ENCODE measurements at places on chromosomes 7 and 10.

GRCh38 chr7:88146616-88147015 is 73.2 kb downstream of the SRI start:
- DNase-seq, result no peak

GRCh38 chr7:79548727-79549126 is 95.3 kb upstream of the MAGI2 start:
- no peak for DNase-seq

DNA sequence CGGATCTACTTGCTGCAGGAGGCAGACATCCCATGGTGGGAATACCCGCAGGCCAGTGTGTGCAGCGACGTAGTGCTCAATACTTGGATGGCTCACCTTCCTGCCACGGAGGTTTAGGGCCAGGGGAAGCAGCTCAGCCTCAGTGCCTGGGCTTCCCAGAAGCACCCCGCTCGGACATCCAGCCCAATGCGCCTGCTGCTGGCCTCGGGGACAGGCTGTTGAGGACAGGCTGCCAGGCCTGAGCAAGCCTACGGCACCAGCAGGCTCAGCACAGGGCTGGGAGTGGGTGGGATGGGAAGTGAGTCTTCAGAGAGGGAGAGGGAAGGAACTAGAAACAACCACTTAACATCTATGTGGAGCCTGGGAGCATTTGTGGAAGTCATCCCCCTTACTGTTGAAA is 441.3 kb upstream of the MGMT start:
- DNase-seq, result no peak

DNA sequence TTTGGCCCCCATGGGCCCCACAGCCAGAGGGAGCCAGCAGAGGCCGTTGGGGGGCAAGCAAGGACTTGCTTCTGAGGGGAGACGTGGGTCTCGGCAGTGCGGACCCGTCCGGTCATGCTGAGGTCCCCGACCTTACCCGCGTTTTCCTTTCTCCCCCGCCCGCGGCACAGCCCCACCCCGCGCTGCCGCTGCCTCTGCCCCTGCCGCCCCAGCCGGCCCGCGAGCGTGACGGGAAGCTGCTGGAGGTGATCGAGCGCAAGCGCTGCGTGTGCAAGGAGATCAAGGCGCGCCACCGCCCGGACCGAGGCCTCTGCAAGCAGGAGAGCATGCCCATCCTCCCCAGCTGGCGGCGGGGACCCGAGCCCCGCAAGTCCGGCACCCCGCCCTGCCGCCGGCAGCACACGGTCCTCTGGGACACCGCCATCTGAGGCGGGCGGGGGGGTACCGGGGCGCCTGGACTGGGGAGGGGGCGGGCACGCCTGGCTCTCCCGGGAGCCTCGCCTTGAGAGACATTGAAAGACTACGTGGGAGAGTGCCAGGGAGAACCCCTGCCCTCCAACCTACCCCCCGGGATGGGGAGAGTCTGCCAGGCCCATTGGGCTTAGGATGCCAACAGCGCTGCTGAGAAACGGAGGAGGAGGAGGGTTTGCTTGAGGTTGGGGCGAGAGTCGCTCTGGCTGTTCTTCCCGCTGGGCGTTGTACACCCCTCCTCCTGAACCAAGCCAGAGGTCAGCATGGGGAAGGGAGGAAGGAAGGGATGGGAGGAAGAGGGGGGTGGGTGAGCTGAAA is 9.9 kb downstream of the NYAP1 start:
- DNase-seq, result peak; percentile 62

DNA sequence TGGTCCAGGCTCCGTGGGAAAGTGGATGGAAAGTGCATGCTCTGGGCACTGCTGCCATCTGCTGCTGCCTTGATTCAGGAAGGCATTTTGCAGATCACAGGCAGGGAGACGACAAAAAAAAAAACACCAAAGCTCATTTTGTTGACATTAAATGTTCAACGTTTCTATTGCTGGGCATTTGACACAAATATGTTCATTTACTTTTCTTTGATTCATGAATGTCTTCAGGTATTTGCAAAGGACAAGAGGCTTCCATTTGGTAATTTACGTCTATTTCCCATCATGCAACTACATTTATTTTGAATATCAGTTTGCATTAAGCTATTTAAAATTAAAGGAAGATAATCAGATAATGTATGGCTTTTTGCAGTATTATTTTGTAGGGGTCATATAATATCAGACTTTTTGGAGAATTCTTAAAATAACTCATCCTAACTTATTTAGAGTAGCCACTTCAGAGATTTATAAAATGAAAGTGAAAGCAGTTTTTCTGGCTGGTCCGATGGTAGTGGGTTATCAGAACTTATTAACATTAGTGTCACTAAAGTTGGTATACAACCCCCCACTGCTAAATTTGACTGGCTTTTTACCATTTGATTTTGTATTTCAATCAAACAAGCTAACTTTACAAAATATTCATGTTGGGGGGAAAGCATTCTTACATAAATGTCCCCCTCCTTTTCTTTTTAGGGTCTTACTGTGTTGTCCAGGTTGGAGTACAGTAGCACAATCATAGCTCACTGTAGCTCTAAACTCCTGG is 65.3 kb downstream of the PDIA4 start:
- DNase-seq, result peak; percentile 60

DNA sequence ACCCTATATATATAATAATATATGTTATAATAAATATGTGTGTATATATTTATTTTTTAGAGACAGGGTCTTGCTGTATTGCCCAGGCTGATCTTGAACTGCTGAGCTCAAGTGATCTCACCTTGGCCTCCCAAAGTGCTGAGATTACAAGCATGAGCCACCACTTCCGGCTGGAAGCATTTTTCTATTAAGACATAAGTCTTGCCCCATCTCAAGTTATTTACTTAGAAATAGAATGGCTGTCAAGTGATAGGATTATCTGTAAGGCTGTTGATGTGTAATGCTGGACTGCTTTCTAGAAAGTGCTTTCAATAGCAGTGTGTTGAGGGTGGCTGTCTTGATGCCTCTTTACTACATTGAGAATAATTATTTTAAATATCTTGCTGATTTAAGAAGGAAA is 65.2 kb downstream of the ZMYND11 start:
- DNase-seq, result no peak

GRCh38 chr10:22058201-22058600 is 54.7 kb upstream of the DNAJC1 start:
- DNase-seq, result no peak

GRCh38 chr7:157405914-157406810 is 69.4 kb downstream of the DNAJB6 start:
- DNase-seq, result no peak

- peak; percentile 33 for DNase-seq
These were observed 33.0 kb downstream of the EN2 start for GRCh38 chr7:155490697-155491628.

- DNase-seq, result no peak
These were observed 44.0 kb upstream of the ZMIZ1 start for GRCh38 chr10:79024720-79025198.

- no peak for DNase-seq
These were observed 904.8 kb upstream of the POT1 start for GRCh38 chr7:125834421-125834820.

DNA sequence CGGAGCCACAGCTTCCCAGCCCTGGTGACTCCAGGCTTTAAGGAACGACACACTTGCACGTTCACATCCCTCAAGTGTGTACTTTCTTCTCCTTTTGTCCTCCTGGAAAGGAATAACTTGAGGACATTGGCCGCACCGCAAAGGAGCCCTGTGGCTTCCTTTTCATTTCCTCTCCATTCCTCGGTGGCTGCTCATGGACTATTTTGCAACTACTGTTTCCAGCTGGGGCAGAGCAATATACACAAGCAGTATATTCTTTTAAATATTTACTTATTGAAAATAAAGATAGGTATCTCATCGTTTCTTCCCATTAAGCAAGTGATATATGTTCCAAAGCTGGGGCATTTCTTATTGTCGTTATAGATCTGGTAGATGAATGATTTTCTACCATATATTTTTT is 97.2 kb upstream of the LYZL1 start:
- no peak for DNase-seq

GRCh38 chr10:5349362-5349761 is 15.4 kb upstream of the UCN3 start:
- DNase-seq, result no peak

GRCh38 chr7:61111-61510 is 131.3 kb upstream of the FAM20C start:
- DNase-seq, result no peak

- no peak for DNase-seq
These were observed 172.5 kb downstream of the PRKAG2 start for GRCh38 chr7:151704299-151704959.

GRCh38 chr7:36533717-36534116 is 144.1 kb downstream of the ANLN start:
- DNase-seq, result no peak

- DNase-seq, result no peak
These were observed 114.3 kb downstream of the ALOX5 start for GRCh38 chr10:45488365-45488764.

GRCh38 chr10:87750001-87750671 is 67.9 kb downstream of the ATAD1 start:
- no peak for DNase-seq

DNA sequence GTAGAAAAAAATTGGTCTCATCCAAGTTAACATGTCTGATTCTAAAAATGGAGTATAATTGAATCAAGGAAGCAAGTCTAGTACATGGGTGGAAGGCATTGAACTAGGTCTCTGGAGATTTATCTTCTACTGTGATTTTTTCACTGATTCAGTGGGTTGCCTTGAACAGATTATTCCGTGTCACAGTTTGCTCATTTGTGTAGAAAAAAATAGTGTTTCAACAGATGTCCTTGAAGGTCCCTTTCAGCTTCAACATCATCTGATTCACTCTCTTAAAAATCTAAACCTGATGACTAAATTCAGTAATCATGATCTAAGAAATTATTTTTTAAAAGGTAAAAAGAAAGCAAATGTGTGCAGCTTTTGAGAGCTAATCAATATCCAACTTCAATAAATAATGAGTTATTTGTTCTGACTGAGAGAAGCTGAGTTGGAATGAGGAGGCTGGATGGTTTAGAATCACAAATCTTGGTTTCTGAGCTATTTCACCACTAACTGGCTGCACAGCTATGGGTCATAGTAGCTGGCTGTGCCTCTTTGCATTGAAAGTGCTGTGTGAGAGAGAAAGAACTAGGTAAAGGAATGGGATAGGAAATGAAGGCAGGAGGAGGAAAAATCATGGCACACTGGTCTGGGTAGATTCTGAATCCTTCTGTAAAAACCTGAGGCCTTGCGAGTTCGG is 221.5 kb upstream of the MDFIC start:
- no peak for DNase-seq

- no peak for DNase-seq
These were observed 55.8 kb downstream of the LHPP start for GRCh38 chr10:124517461-124517860.

- no peak for DNase-seq
These were observed 151.0 kb downstream of the NRF1 start for GRCh38 chr7:129762387-129762969.

DNA sequence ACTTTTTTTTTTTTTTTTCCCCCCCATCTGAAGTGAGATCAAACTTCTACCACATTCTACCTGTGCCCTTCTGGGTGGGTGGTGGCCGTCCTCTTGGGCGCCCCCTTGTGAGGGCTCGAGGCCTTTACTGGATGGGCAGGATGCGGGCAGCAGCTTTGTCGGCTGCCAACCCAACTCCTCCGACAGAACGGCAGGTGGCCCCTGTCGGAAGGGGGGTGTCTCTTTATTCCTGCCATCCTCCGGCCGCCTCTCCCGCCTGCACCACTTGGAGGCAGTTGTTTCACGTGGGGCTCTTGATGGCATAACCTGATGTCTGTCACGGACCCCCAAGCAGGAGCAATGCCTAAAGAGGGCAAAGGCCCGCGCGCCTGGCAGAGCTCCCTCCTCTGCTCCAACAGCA is 31.0 kb downstream of the AMZ1 start:
- DNase-seq, result peak; percentile 67

DNA sequence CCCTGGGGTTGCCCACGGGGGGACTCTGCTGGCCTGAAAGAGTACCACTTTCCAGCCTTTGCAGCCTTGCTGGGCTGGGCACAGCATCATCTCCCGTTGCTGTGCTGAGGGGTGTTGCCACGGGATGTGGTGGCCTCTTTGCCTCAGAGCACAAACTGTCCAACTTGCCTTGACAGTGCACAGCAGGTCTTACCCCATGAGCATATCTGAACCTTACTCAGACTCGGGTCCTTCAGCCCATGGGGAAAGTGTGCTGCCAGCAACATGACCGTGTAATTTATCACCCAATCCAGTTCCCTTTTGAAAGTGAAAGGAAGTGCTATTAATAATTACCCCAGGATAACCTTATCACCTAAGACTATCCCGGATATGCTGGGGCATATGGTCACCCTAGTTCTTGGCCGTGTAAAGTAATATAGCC is 46.8 kb downstream of the TBXAS1 start:
- no peak for DNase-seq

DNA sequence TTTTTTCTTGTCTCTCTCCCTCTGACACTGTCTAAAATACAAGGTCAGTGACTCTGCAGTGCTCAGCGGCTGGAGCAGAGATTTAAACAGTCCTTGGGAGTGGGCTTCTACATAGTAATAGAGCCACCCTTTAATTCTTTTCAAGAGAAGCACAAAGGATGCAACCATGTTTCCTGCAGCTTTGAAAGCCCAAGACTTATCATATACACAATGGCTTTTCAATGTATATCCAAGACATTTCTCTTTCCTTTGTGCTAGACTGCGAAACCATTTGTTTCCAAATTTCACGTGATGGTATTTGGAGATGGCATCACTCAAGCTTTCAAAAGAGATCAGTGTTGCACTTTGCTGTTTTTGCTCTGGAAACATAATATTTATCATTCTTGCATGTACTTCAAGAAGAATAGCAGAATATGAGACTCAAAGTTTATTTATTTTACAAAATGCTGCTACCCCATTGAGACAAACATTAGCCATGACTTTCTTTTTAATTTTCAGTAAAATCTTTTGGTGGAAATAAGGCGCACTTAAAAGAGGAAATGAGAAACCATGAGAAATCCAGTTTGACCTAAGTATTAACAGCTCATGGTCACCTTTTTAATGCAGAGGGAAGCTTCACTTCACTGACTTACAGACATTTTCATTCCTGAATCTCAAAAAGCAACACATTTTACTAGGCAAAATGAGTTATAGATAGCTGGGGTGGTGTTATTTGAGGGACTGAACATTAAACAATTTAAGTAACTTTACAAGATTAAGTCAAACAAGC is 76.6 kb downstream of the SEMA3C start:
- DNase-seq, result no peak

- no peak for DNase-seq
These were observed 12.0 kb downstream of the INTS1 start for GRCh38 chr7:1492221-1492620.

- DNase-seq, result no peak
These were observed 33.5 kb downstream of the EEPD1 start for GRCh38 chr7:36186359-36187121.

- DNase-seq, result no peak
These were observed 12.2 kb downstream of the LIPF start for GRCh38 chr10:88676283-88677060.

GRCh38 chr7:148234715-148235114 is 355.9 kb upstream of the C7orf33 start:
- no peak for DNase-seq

- DNase-seq, result no peak
These were observed 16.3 kb downstream of the FGF8 start for GRCh38 chr10:101759309-101760247.

GRCh38 chr7:37151741-37152413 is 296.8 kb downstream of the ELMO1 start:
- DNase-seq, result no peak

Measured in stimulated activated CD4-positive, alpha-beta T cell treated with anti-CD3 and anti-CD28 coated beads, Interleukin-1b, Interleukin-23, amount 100 ng/mL, for 48 hours (primary cell).